EL (cell line): ENCODE measurements at places on chromosomes 5 and 9.

GRCh38 chr5:132612846-132613245, 45.1 kb upstream of the IL13 start:
- no peak for DNase-seq

DNA sequence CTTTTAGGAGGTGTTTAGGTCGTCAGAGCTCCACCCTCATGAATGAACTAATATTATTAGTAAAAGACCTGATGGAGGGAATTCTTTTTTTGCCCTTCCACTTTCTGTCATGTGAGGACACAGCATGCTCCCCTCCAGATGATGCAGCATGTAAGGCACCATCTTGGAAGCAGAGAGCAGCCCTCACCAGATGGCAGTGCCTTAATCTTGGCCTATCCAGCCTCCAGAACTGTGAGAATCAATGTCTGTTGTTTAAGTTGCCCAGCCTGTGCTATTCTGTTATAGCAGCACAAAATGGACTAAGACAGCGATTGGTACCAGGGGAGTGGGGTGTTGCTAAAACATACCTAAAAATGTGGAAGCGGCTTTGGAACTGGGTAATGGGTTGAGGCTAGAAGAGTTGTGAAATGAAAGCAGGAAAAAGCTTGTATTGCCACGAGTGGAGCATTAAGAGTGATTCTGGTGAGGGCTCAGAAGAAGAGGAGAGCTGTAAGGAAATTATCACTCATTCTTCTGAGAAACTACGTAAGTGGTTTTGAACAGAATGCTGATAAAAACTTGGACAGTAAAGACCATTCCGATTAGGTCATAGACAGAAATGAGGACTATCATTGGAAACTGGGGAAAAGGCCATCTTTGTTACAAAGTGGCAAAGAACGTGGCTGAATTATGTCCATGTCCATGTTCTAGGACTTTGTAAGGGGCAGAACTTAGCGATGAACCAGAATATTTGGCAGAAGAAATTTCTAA, 28.6 kb downstream of the PTPDC1 start:
- DNase-seq, result no peak

- DNase-seq, result peak; percentile 28
Observed at GRCh38 chr9:136886610-136887597, 588 bp downstream of the TRAF2 start.

DNA sequence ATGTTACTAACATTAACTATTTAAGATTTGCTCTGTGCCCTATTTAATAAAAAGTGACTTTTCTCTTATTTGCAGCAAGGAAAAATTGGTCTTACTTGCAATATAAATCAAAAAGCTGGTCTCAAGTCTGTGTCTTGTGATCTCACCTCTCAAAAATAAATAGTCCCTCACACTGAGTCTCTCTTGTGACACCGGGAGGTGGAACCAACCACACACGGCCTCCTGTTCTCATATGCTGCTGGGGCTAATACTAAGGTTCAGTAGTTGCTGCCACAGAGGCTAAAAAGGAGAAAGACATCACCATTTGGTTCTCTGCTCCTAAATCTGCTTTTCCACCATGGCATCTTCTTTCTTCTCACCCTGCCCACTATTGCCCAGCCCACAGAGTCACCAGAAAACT, 175.8 kb upstream of the FTMT start:
- DNase-seq, result no peak

DNA sequence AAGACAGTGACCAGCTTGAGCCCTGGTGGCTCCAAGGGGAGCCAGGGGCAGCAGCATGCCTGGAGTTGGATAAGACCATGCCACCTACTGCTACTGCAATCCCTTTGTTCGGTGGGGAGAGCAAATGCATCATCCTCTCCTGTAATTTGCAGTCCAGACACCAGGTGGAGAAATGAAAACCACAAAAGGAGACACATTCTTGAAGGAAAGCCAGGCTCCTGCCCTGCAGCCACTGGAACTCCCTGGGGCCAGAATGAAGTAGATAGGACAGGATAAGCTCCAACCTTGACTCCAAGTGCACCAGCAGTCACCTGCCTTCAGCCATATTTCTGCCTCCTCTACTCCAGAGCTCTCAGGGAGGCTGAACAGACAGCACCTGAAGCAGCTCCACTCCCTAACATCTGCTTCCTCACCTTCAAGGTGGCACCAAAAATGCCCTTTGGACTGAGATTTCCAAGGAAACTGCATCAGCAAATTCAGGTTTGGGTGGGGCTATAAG, 65.1 kb upstream of the IQGAP2 start:
- DNase-seq, result peak; percentile 50
